Activated T-helper 1 cell treated with Interleukin-2 at 50 U/mL for 16 hours (primary cell): ENCODE measurements at places on chromosomes 3 and 15.
A peak's percentile ranks its signal among the peaks of the same experiment; 100 is the strongest.

DNA sequence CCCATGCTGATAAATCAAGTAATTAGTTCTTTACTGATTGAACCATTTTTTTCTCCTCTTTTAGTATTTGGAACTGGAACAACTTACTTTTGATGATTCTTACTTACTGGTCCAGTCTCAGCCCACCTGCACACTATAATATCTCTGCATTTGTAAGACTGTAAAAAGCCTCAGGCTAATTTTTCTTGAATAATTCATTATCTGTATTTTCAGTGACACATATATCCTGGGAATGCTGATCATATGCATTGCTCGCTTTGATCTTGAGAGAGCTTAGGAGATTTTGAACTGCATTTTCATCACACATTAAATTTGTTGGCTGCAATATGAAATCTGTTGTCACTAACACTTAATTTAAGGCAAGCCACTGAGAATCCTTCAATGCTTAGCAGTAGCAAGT is 760.6 kb downstream of the EDEM1 start:
- no peak for DNase-seq

GRCh38 chr3:68892297-68892696 is 40.0 kb downstream of the TAFA4 start:
- no peak for DNase-seq

- no peak for DNase-seq
These were observed 31.3 kb downstream of the SHQ1 start for GRCh38 chr3:72816862-72817355.

GRCh38 chr3:162166543-162166942 is 669.9 kb downstream of the OTOL1 start:
- DNase-seq, result no peak

- DNase-seq, result no peak
These were observed 59.1 kb upstream of the CSTA start for GRCh38 chr3:122265957-122266356.

GRCh38 chr3:177647876-177648275 is 450.6 kb upstream of the TBL1XR1 start:
- DNase-seq, result no peak

DNA sequence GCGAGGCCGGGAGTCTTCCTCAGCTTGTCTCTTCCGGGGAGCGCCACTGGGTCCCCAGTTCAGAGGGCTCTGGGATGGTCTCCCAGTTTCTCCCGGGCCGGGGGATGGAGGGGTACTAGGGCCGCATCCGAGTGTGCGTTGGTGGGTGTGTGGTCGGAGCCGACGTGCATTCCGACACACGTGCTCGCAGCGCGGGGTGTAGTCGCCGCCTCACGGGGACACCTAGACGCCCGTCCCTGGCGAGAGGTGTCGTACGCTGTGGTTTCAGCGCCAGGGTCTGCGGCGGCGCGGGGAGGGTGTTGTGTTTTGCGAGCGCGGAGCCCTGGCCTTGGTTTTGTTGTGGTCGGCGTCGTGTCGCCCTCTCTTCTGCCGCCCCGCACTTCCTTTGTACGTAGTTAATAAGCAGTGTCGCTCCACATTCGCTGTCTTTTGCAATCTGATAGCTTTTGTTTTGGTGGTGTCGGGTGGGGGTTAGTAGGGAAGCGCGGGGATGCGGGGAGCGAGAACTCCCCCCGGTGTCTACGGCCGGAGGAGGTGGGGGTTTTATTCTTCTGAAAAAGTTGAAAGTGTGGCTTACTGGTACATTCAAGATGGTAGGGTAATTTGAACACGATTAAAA is 2.2 kb downstream of the IGF1R start:
- peak; percentile 25 for DNase-seq
